ENCODE measurements at places on chromosomes 1 and 21.

DNA sequence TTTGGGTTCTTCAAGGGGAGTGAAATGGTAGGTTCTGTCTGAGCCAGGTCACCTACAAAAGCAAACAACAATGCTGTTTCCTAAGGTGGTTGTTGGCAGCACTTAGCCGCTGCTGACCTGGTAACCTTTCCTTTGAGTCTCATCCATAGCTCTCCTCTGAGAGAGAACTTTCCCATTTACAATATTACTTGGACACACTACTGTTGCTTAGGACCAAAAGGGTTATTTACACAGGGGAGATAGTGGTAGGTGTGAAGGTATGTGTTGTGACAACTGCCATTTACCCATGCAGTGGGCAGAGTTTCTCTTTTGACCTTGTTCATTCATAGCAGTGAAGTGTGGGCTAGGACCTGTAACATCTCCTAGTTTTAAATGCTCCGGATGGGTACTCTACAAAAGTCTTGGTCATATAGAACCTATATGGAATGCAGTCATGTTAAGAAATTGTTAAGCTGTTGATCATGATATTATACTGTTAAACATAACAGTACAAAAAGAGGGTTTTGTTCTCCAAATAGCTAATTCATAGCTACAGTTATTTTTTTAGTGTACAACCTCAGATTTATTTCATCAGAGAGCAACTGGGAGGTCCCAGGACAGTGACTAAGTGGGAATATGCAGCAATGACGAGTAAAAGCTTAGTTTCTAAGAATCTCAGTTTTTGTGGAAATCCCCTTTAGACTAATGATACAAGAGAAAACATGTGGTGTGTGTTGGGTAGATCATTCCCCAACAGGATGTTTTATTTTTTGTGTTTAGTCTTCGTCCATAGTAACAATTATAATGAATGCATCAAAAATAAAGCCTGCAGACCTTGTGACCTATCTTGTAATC, 219.7 kb downstream of the NFIA start:
- no peak for DNase-seq

GRCh38 chr1:244665771-244666217, 12.9 kb downstream of the DESI2 start:
- DNase-seq, result peak; percentile 11

GRCh38 chr1:231215681-231216385, 25.2 kb upstream of the GNPAT start:
- DNase-seq, result no peak

DNA sequence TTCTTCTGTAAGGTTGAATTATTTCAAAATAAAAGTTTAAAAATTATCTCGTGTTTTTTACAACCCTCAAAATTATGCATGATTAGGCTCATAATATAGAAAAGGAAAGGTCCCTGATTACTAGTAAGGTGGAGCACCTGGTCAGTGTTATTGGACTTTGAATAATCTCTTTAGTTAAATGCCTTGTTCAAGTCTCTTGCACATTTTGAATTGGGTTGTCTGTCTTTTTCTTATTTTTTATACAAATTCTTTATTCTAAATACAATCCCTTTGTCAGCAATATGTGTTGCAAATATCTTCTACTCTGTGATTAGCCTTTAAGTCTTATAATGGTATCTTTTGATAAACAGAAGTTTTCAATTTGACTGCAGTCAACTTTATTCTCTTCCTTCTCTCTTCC, 100.7 kb upstream of the TNFSF4 start:
- no peak for DNase-seq

DNA sequence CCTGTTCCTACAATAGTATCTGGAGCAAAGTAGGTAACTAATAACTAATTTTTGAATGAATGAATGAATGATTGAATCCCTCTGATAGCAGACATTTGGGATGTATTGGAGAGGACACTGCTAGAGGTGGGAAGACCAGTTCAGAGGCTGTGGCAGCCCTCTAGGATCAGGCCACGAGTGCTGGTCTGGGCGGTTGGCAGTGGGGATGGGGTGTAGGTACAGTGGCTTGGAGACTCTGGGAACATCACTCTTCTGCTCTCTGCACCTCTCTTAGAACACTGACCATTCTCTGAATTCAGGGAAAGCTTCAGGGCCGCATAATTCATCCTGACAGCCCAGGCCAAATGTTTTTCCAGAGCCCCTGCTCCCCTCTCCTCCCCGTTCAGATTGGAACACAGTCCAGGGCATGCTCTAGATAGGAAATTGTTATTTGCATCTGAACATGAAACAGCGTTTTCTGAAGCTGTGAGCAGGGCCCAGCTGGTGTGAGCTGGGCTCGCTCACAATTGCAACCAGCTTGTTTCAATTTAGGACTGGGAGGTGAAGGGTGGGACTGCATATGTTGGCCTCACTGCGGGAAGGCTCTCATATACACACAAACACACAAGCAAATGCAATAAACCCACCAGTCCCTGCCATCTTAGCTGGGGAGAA, 253.1 kb upstream of the USP24 start:
- DNase-seq, result no peak

DNA sequence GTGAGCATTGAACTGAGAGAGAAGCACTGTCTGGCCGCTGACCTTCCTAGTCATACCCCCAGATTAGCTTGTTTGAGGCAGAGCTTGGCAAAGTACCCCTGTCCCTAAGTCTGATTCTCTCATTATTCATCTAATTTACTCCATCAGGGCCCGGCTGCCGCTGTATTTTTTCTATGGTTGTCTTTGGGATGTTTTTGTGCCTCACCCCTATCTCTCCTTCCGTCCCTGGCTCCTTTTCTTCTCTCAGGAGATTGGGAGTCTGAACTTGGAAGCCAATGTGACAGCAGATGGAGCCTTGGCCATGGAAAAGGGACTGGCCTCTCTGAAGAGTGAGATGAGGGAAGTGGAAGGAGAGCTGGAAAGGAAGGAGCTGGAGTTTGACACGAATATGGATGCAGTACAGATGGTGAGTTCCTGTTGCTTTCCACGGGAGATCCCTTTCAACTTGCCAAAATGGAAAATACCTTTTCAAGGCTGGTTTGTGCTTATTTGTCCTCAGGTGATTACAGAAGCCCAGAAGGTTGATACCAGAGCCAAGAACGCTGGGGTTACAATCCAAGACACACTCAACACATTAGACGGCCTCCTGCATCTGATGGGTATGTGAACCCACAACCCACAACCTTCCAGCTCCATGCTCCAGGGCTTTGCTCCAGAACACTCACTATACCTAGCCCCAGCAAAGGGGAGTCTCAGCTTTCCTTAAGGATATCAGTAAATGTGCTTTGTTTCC, 53.9 kb downstream of the LAMC2 start:
- no peak for DNase-seq

DNA sequence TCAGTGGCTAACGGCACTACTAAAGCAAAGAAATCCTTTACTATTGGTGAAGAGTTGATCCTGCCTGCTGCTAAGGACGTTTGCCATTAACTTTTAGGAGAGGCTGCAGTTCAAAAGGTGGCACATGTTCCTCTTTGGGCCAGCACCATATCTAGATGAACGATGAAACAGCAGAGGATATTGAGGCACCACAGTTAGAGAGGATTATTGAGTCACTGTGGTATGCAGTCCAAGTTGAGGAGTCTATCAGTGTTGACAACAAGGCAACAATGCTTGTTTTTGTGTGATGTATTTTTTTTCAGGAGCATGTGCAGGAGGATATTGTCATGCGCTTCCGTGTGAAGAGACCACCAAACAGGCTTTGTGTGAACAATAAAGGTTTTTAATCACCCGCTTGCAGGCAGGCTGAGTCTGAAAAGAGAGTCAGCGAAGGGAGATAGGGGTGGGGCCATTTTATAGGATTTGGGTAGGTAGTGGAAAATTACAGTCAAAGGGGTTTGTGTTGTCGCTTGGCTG, 80.9 kb downstream of the UCHL5 start:
- DNase-seq, result no peak

- no peak for DNase-seq
Measured at GRCh38 chr21:38280867-38281266, 24.1 kb downstream of the KCNJ15 start.

GRCh38 chr1:168664069-168664834, 64.8 kb downstream of the DPT start:
- DNase-seq, result no peak

DNA sequence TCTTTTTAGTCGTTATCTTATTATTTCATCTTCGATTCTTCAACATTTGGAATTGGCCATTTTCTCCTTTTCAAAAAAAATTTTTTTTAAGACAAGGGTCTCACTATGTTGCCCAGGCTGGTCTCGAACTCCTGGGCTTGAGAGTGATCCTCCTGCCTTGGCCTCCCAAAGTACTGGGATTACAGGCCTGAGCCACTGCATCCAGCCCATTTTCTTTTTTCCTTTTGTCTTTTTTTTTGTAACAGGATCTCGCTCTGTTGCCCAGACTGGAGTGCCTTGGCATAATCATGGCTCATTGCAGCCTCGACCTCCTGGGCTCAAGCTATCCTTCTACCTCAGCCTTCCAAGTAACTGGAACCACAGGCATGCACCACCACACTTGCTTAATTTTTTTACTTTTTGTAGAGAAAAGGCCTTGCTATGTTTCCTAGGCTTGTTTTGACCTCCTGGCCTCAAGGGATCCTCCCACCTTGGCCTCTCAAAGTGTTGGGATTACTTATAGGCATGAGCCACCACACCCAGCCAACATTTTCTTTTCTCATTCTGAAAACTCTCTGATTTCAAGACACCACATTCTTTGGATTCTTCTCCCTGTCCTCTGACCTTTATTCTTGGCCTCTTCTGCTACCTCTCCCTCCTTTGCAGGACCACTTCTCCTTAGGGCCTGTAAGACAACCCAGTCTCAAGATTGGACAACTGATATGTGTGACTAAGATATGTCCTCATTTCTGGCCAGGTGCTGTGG, 6.0 kb upstream of the MAP1LC3C start:
- DNase-seq, result no peak

GRCh38 chr1:175480343-175480822, 263.0 kb downstream of the TNR start:
- no peak for DNase-seq

- DNase-seq, result no peak
Measured at GRCh38 chr1:50322579-50322978, 100.7 kb downstream of the DMRTA2 start.

DNA sequence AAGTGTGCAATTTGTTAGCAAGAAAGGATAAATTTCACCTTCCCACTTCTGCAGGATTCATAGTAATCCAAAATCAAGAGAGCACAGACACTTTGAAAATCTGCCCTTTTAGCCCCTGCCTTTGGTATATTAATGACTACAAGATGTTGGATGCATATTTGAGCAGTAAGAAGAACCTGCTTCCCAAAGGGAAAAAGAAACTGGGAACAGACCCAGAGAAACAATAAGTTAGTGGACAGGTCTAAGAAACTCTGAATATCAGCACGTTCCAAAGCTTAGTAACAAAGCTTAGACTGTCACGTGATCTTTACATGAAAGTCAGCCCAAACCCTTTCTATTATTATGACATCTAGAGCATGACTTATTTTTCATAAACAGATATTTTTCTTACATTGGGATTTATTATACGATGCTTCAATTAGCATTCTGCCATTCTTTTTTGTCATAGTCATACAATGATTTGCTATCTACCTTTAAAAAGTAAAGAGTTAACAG, 390.9 kb upstream of the ADGRL2 start:
- no peak for DNase-seq

DNA sequence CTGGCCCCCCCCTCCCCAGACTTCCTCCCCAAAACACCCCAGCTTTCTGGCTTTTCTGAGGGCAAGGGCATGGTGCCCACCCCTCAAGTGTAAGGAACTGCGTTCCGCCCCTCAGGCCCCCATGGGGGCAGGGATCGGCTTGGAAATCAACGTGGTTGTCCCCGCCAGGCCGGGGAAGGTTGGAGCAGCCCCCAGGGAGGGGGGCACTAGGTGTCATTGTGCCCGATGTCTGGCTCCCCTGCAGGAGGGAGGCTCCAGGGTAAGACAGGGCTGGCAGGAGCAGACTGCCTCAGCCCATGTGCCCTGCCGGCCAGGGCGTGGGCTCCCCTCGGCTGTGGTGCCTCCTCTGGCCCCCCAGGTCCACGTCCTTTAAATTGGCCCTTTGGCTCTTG, 7.4 kb upstream of the TFAP2E start:
- no peak for DNase-seq

- no peak for DNase-seq
Measured at GRCh38 chr1:209421978-209422680, 161.4 kb upstream of the CAMK1G start.

GRCh38 chr1:203692565-203693470, 66.2 kb downstream of the ATP2B4 start:
- no peak for DNase-seq
